ENCODE measurements at places on chromosomes 16 and 17.

DNA sequence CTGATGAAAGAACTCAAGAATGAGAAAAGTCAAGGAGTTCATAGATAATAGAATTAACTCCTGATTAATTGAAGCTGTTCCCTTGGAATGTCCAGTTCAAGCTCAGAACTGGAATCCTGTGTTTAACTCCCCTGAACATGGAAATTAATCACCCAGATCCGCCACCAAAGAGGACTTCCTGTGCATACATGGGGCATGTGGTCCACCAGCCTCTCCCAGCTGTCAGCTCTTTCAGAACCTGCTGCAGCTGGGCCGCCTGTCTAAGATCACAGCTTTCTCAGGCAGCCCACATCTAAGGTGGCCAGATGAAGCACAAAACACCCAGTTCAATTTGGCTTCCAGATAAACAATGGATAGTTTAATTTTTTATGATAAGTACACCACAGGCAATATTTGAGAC, 203.7 kb upstream of the COX10 start:
- no peak for DNase-seq

DNA sequence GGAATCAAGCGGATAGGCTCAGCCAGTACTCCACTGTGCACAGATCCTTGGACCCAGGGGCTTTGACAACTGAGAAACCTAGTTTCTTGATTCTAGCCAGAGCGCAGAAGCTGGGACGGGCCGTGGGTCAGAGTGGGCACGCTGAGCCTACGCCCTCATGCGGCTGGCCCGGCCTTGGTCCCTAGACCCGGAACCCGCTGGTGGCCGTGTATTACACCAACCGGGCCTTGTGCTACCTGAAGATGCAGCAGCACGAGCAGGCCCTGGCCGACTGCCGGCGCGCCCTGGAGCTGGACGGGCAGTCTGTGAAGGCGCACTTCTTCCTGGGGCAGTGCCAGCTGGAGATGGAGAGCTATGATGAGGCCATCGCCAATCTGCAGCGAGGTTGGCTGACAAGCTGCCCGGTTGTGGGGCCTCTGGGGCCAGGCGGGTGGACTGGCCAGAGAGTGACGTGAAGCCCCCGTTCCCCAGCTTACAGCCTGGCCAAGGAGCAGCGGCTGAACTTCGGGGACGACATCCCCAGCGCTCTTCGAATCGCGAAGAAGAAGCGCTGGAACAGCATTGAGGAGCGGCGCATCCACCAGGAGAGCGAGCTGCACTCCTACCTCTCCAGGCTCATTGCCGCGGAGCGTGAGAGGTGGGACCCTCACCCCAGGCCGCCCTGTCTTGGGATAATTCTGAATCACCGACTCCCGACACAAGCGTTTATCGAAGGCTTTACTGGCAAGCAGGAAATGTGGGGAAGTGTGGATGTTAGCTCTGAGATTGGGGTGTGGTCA, 946 bp downstream of the STUB1 start:
- peak; percentile 20 for DNase-seq

GRCh38 chr16:11258553-11259492, 2.8 kb upstream of the SOCS1 start:
- no peak for DNase-seq

- DNase-seq = no peak
Observed at GRCh38 chr17:72432143-72432621, 311.4 kb downstream of the SOX9 start.

DNA sequence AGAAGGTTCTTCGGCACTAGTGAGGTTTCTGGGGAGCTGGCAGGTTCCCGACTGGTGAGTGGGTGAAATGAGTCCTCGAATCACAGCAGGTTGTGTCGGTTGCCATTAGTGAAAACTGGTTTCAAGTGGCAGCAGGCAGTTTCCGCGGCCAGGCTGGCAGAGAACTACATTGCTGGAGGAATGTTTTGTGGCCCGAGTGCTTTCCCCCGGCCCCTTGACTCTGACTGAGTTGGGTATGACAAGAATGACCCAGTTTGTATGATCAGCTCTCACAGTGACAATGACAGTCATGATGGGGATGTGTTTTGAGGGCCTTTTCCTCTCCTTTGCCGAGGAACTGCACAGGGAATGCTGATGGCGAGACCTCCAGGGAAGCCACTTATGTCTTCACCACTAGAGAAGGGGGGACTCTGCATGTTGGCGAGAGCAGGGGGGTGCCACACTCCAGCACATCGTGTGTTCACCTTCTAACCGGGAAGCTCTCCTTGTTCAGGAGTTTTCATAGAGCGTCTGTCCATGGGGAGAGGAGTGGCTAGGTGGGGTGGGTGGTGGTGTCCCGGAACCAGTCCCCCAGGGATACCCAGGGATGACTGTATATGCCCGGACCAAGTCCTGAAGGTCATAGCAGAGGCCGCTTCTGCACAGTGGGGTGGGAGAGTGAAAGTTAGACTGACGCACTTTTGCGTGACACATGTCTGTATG, 206.0 kb upstream of the CHMP6 start:
- no peak for DNase-seq

- no peak for DNase-seq
Observed at GRCh38 chr16:17408955-17409441, 61.8 kb downstream of the XYLT1 start.

GRCh38 chr17:28366605-28367004, 1.6 kb upstream of the SEBOX start:
- no peak for DNase-seq

- DNase-seq = peak; percentile 97
Observed at GRCh38 chr17:31740611-31741082, 118.4 kb downstream of the COPRS start.

- no peak for DNase-seq
Observed at GRCh38 chr16:10878644-10879501, 1.9 kb downstream of the CIITA start.

- peak; percentile 40 for DNase-seq
Observed at GRCh38 chr17:9768381-9768934, 22.9 kb downstream of the DHRS7C start.

- DNase-seq = peak; percentile 52
Observed at GRCh38 chr17:77096570-77097214, 44.1 kb upstream of the SEC14L1 start.

- DNase-seq = no peak
Observed at GRCh38 chr17:40062329-40063186, at the start of gene THRA. Gene THRA (plus strand): TSS chr17:40062965. CDS start chr17:40074489, 11,524 bp downstream.

- DNase-seq = no peak
Observed at GRCh38 chr17:32623196-32623595, 136.4 kb downstream of the CDK5R1 start.

GRCh38 chr16:75745823-75746222, 19.5 kb upstream of the CPHXL start:
- no peak for DNase-seq

GRCh38 chr16:87493608-87494280, 920 bp upstream of the ZCCHC14 start:
- peak; percentile 16 for DNase-seq

DNA sequence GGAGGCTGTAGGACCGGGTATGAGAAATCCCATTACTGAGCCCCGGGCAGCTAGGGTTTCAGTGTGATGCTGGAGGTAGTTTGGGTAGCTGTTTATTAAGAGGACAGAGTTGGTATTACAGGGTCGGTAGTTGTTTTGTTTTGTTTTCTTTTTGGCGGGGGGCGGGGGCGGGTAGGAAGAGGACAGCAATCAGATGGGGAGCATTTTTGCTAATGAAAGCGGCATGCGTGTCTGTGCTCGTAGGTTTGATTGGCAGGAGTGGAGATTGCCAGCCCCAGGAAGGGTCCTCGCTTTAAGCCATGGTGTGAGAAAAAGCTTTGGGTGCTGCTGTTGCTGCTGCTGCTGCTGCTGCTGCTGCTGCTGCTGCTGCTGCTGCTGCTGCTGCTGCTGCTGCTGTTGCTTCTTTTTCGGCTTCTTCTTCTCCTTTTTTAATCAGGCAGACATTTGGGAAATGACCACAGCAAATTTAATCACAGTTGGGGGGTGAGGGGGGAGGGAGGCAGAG, 498.5 kb upstream of the ZFHX3 start:
- no peak for DNase-seq

GRCh38 chr16:52497067-52497816, 49.7 kb downstream of the TOX3 start:
- DNase-seq = no peak

- DNase-seq = peak; percentile 68
Observed at GRCh38 chr16:56848029-56848936, 16.7 kb upstream of the SLC12A3 start.

DNA sequence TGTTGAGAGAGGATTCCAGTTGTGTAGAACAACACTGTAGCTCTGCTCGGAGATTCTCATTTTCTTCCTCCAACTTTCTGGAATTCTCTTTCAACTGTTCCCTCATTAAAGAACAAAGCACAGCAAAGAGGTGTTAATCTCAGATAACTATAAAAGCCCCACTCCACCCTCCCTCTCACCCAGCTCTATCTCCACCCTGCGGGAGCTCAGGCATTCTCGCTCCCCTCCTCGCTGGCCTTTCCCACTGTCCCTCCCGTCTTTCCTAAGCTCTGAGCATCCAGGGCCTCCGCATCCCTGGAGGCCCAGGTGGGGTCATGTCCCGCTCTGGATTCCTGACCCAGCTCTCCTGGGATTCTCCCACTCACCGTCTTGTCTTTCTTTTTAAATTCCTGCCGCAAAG, 35.1 kb downstream of the DHX38 start:
- DNase-seq = no peak

DNA sequence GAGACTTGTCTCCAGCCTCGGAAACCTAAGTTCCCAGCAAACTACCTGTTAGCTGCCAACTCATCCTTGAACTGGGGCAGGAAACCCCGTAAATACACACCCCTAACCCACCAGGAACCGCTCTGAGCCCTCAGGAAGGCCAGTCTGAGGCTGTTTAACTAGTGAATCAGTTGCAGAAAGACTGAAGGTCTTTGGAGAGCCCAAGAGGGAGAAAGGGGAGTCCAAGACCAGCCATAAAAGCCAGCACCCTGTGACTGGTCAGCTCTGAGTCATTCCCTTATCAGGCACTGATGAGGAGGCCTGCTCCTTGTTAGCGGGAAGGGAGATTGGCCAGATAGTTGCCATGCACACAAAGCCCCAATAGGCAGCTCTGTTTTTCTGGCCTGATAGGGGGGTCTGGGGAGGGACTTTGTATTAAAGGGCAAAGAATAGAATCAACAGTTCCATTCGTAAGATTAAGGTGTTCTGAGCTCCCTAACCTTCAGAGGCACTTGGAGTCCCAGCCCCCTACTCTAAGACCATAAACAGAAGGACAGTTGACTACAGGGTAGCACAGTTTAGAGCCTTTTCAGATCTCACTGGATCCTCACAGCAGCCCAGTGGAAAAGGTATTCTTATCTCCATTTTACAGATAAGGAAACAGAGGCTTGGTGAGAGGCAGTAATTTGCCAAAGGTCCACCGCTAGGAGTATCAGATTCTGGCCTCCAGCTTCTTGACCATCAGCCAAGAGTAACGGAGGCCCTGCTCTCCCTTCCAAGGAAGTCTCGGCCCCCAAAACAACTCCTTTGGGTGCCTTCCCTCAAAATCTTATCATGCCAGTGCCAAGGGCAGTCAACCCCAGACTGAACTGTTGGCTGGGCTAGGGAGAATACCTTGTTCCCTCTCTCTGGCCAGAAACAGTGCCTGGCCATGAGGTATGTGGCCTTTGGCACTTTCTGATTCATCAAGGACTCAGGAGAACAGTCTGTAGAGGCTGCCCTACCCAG, 2.2 kb upstream of the KRT19 start:
- peak; percentile 97 for DNase-seq

GRCh38 chr17:17606416-17607000, 15.0 kb upstream of the PEMT start:
- DNase-seq = no peak

DNA sequence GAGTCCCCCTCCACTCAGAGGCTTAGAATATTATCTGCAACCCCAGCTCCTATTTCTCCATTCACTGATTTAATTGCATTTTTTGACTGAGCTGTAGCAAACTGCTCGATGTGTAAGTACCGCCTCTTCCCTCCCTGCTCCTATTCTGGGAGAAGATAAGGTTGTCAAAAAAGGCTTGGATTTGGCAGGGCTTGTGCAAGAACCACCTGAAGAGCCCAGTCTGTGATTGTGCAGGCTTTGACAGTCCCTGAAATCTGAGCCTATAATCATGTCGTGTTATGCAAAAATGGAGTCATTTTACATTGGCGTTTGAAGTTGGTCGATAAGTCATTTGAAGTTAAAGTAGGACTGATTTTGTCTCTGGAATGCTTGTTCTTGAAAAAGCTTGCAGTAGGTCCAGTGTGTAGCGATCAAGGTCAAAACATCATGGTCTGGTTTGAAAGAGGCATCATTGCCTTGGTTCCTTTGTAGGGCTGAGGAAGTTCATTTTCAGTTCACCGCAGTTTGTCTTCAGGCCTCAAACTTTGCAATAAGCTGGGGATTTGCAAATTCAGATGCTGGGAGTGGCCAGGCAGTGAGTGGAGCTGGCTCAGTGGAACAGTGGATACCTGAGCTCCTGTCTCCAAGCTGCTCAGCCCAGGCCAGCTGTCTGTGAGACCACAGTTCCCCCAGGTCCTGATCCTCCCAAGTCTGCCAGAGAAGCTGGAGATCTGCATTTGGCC, 68.8 kb downstream of the KATNIP start:
- no peak for DNase-seq

DNA sequence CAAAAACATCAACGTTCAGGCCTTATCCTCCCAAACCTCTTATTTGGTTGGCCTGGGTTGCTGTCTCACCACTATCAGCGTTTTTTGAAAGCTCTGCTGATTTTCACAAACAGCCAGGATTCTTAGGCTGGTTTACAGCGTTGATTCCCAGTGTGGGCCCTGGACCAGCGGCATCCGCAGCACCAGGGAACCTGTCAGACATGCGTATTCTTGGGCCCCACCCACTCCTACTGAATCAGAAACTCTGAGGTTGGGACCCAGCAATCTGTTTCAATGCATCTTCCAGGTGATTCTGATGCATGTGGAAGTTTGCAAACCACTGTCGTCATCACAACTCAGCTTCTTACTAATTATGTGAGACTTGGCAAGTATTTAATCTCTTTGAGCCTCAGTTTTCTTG, 58.5 kb downstream of the RGS9 start:
- DNase-seq = no peak

- no peak for DNase-seq
Observed at GRCh38 chr17:61443475-61443882, 8.7 kb upstream of the TBX4 start.

GRCh38 chr17:32503251-32504165, 16.7 kb downstream of the CDK5R1 start:
- peak; percentile 20 for DNase-seq

GRCh38 chr17:12745486-12745885, 43.8 kb upstream of the ARHGAP44 start:
- no peak for DNase-seq

Data from HFFc6 (cell line).